AML-193 (cell line): ENCODE measurements at places on chromosomes 11 and 22.

- DNase-seq, result no peak
These were observed 83.7 kb downstream of the KCNQ1 start for GRCh38 chr11:2528301-2529050.

DNA sequence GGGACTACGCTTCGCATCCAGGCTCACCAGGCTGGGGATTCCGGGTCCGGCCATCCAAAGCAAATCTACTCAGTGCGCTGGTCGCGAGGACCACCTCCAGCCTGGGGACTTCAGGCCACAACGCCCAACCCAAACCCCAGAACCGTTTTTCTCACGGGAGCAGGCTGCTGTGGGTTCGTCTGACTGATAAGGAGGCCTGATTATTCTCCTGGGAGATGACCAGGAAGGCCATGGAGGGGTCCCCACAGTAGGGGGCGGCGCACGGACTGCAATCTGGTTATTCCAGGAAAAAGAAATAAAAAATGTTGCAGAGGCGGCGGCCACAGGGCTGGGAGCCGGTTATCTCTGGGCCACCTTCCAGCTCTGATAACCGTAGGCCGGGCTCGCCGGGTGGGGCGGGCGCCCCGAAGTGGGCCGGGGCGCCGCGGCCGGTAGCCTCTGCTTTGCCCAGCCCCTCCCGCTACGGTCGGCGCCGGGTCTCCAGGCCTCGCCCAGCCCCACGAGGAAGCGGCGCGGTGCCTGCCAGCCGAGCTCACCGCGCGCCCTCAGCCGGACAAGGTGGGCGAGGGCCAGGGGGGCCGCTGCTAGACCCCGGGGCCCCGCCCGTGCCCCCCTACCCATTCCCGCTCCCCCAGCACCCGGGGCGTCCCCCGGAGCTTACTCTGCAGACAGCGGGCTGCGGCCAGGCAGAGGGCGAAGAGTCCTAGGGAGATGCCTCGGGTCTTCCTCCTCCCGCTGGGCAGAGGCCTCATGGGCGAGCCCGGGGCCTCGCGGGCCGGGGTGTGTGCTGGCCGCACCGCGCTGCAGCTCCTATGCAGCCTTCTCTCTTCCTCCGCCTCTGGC is 446 bp downstream of the VSTM5 start:
- DNase-seq, result no peak

GRCh38 chr11:96111308-96111707 is 187.4 kb upstream of the MTMR2 start:
- DNase-seq, result no peak

DNA sequence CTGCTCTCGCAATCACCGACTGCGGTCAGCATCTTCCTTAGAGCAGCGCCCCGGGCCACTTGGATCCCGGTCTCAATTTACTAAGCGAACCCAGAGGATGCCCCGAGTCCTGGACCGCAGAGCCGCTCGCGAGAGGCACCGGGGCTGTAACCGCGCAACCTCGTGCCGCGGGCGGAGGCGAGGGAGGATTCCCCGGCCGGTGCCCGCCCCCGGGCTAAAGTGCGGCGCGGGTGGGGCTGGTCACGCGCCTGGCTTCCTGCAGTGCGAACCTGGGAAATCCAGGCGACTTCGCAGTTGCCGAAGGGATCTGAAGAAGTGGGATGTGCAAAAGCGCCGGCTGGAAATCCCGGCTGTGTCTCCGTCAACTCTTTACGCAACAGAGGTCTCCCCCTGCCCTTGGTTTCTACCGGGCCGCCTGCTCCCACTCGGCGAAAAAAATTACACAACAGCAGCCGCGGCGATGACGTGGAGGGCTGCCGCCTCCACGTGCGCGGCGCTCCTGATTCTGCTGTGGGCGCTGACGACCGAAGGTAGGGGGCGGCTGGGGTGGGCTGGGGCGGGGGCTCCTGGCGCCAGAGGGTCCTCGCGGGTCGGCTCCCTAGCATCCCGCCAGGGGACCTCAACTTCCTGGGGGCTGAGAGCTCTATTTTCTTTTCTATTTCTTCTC is at the start of gene NCR3LG1:
NCR3LG1 (plus strand) TSS at position 291 of the 667 bp plus-strand sequence; CDS start at position 461, 170 bp downstream.
- DNase-seq, result no peak

GRCh38 chr11:849104-849824 is 6.6 kb downstream of the TSPAN4 start:
- DNase-seq, result no peak

DNA sequence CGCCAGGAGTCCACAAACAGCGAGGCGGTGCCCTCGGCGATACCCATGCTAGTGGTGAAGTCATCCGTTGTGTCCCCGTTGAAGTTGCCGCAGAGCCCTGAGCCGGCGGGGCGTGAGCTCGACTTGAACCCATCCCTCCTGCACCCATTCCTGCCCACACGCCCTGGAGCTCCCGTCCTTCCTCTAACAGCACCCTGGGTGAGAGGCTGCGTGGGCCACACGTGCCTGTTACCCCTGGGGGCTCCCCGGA is 8.3 kb downstream of the MUC6 start:
- DNase-seq, result no peak

DNA sequence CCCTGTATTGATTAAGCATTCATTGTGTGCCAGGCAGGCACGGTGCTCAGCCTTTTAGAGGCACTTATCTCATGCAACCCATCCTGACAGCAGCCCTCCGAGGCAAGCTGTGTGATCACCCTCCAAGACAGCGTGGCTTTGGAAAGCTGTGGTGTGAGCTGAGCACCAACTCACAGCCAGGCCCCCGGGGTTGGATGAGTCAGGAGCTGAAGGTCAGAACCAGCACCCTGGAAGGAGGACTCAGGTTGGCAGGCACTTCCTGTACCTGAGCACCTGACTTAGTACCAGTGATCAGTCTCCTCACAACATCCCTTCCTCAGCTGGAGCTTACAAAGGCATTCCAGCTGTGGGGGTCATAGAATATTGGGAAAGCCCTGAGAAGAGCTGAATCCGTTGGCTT is 9.0 kb downstream of the PATZ1 start:
- DNase-seq, result no peak

- no peak for DNase-seq
These were observed 15.2 kb downstream of the TMPRSS5 start for GRCh38 chr11:113690619-113691569.

GRCh38 chr11:92765965-92766371 is 203.5 kb upstream of the MTNR1B start:
- no peak for DNase-seq

DNA sequence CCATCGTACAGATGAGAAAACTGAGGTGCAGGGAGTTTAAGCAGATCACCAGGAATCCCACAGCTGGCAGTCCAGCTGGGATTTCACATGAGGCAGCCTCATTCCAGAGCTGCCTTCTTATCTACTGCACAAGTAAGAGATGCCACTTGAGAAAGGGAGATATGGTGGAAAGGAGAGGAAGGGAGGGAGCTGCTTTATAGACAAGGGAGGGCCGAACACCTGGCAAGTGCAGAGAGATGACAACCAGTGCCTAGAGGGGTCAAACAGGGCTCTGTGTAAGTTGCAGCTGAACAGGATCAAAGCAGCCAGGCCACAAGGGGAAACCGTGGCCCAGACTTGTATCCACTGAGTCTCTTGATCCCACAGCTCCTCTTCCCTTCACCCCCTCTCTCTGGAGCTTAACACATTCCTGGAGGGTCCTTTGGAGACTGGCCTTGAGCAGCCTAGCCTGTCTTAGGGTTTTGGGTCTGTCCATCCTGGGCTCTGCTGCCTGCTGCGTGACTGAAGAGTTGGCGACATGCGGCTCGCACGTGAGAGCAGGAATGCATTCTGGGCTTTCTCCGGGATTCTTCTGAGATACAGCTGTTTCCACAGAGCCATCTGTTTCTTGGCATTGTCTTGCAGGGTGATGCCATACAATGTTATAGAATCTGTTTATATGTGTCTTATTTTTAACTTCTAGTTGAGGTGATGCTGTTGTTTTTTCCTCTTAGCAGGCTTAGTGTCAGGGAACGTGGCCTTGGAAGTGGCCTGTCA is 268.5 kb upstream of the SYN3 start:
- DNase-seq, result no peak

GRCh38 chr11:35875466-35875865 is 68.4 kb upstream of the LDLRAD3 start:
- DNase-seq, result no peak

DNA sequence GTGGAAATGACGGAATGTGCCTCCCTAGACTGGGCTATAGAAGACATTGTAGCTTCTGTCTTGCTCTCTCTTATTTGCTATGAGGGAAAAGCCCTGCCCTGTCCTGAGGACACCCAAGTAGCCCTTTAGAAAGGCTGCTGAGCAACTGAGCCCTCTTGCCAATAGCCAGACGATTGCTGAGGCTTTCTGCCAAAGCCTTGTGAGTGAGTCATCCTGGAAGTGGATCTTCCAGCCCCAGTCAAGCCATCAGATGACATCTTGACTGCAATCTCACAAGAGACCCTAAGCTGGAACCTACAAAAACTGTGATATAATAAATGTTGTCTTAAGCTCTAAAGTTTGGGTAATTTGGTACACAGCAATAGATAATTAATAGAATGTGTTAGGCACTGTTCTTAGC is 3.9 kb upstream of the TRAF6 start:
- DNase-seq, result no peak

DNA sequence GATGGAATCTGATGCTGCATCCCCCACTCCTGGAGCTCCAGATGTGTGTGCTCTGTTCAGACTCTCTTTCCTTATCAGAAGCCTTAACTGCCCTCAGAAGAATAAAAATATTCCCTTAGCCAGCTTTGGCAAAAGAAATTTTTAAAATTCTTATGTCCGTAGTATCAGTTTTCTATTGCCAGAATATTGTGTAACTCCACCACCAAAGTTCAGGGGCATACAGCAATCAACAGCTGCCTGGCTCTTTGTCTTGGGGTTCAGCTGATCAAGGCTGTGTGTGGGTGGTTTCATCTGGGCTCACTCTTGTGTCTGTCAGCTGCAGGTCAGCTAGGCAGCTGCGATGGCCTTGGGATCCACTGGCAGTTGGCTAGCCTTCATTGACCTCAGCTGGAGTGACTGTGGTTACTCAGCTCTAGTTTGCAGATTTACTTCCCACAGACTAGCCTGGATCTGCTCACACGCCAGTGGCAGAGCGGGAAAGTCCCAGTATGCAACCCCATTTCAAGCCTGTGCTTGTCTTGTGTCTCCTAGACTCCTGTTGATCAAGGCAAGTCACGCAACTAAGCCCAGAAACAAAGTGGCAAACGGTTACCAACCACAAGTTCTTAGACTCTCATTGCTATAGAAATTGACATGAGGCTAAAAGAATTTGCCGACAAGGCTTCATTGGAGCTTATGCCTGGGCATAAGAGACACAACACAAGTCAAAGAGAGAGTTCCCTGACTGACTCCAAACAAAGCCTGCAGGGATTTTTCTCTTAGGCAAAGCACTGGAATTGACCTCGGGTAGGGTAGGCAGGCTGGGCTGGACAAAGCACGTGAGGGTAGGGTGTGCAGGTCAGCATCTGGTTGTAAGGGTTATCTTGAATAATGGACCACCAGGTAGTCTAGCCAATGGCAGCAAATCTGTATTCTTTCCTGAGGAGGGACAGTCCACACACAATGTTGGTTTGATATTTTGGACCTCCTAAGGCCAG is 7.5 kb downstream of the TMEM138 start:
- DNase-seq, result no peak

GRCh38 chr22:49328118-49328475 is 499.6 kb downstream of the BRD1 start:
- no peak for DNase-seq

GRCh38 chr11:116693593-116694348 is 79.0 kb downstream of the BUD13 start:
- DNase-seq, result no peak

DNA sequence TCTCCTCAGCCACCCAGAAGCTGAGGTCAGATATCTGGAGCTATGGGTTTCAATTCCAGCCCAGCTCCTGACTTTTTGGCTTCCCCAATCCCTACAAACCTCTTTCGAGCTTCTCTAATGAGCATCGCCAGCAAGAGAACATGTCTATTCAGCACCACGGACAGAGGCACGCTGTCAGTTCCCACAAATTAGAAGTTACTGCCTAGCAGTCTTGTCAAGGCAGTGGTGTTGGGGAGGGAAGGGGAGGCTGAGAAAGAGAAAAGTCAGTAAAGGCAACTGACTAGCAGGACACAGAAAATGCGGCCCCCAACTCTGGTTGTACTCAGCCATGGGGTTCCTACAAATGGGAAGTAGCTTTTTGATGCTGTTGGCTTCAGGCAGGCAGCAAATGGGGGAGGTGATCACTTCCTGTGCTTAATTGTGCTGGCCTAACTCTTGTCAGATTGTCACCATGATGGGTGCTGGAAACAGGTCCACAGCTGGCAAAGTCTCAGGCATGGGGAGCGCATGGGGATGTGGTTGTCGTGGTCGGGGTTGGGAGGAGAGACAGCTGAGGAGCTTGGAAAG is 205.9 kb downstream of the ST3GAL4 start:
- peak; percentile 16 for DNase-seq

DNA sequence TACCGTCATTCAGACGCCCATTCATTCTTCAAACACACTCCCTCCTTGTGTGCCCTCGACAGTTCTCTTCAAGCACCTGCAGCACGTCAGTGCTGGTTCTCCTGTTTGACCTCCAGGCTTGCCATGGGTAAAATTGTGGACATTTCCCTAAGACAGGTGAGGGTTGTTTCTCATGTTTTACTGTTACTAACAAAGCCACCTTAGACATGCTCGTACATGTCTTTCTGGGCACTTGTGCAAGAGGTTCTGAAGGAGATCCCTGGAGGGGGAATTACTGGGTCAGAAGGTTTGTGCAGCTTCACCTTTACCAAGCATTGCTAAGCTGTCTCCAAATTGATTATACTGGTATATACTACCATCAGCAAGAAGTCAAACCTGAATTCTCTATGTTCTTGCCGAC is 189.7 kb upstream of the TMEM45B start:
- DNase-seq, result no peak

GRCh38 chr11:64888729-64889511 is 10.5 kb upstream of the EHD1 start:
- DNase-seq, result no peak

GRCh38 chr11:71249301-71249700 is 3.1 kb downstream of the SHANK2 start:
- no peak for DNase-seq

GRCh38 chr11:116406042-116406441 is 366.7 kb downstream of the BUD13 start:
- DNase-seq, result no peak

DNA sequence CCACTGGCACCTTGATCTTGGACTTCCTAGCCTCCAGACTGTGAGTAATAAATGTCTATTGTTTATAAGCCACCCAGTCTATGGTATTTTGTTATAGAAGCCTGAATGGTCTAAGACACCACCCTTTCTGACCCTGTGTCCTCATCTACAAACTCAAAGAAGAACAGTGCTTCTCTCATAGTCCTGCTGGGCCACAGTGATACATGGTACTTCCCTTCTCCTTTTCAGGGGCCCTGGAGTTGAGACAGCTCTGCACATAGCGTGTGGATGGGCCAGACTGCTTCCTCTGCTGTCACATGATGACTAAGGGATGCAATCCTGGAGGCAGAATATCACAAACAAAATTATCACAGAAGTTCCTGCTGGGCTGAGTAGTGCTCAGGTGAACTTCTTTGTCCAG is 5.0 kb downstream of the KCNJ11 start:
- no peak for DNase-seq

GRCh38 chr22:29937940-29938693 is 55.1 kb downstream of the MTMR3 start:
- no peak for DNase-seq

DNA sequence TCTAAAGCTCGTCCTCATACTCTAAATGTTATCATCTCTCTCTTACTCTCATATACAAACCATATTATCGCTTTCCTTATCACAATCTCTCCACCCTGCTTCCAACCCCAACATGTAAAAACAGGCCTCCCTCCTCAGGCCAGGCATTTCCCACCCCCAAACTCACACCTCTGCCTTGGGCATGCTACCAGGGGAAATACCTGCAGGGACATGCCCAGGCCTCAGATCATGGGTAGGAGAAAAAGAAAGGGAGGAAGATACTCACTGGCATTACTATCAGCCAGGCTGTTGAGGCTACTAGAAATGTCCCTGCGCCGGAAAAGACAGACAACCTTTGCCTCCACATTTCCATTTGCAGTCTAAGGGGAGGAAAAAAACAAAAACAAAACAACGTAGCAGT is 1.8 kb downstream of the MTA2 start:
- DNase-seq, result no peak
